Natural killer cell (primary cell): ENCODE measurements at places on chromosomes 6 and 20.

GRCh38 chr6:112086744-112087135 is 542 bp downstream of the TUBE1 start:
- DNase-seq, result no peak

DNA sequence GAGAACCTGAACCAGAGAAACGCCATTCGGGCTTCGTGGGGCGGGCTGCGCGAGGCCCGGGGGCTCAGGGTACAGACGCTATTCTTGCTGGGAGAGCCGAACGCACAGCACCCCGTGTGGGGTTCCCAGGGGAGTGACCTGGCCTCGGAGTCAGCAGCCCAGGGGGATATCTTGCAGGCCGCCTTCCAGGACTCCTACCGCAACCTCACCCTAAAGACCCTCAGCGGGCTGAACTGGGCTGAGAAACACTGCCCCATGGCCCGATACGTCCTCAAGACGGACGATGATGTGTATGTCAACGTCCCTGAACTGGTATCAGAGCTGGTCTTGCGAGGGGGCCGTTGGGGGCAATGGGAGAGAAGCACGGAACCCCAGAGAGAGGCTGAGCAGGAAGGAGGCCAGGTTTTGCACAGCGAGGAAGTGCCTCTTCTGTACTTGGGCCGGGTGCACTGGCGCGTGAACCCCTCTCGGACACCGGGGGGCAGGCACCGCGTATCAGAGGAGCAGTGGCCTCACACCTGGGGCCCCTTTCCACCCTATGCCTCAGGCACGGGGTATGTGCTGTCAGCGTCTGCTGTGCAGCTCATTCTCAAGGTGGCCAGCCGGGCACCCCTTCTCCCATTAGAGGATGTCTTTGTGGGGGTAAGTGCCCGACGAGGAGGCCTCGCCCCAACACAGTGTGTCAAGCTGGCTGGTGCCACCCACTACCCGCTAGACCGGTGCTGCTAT is 904 bp downstream of the B3GALT4 start:
- DNase-seq, result peak; percentile 60

DNA sequence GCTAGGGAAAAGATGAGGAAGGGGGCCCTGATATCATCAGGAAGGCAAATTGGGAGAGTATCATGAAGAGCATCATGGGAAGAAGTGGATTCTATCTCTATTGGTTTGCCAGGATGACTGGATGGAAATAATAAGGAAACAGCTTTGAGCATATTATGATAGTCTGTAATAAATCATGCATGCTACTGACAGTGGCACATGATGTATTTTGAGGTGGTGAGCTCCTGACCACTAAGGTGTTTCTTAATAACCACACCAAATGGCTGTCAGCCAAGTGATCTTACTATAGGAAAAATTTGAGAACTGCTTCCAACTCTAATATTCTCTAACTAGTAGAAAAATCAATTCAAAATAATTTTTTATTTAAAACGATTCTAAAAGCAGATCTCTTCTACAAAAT is 548.4 kb upstream of the JAG1 start:
- no peak for DNase-seq

GRCh38 chr6:43923376-43924221 is 153.6 kb downstream of the VEGFA start:
- DNase-seq, result no peak

GRCh38 chr6:2891768-2892170 is 11.3 kb downstream of the SERPINB9 start:
- peak; percentile 89 for DNase-seq

DNA sequence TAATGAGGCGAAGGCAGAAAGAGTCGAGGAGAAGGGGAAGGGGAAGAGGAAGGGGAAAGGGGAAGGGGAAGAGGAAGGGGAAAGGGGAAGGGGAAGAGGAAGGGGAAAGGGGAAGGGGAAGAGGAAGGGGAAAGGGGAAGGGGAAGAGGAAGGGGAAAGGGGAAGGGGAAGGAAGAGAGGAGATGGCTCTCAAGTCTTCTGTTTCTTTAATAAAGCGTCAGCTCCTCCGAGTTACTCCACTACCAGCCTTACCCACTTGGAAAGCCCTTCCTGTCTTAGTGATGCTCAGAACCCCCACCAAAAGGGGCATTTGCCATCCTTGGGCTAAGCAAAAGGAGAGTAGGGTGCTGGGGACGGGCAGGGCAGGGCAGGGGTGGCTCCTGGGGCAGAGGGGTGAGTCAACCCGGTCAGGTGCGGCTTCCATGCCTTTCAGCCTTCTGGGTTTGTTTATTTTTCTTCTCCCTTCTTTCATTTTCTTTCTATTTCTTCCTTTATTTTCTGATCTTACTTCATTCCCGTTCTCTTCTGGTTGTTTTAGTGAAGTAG is 476 bp upstream of the CLIC5 start:
- peak; percentile 23 for DNase-seq

- peak; percentile 52 for DNase-seq
Measured at GRCh38 chr6:151385177-151385576, 6.2 kb downstream of the ZBTB2 start.

GRCh38 chr20:54004445-54004844 is 65.9 kb downstream of the BCAS1 start:
- no peak for DNase-seq

GRCh38 chr6:113495521-113495920 is 361.6 kb upstream of the MARCKS start:
- no peak for DNase-seq

DNA sequence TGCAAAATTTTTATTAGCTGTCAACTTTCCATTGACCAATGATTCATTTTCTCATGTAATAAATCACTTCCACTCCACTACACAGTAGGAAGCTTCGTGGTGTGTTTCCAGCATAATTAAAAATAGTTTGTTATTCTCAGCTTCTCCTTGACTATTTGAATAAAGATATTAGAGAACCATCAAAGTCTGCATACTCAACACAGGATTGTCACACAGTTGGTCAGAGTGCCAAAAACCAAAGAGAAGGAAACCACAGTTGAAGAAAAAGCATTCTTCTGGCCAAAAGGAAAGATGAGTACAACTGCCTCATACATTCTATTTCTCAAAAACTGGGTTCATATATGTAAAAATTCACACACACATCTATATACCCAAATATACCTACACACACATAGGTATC is 455.1 kb upstream of the HSF2 start:
- no peak for DNase-seq

DNA sequence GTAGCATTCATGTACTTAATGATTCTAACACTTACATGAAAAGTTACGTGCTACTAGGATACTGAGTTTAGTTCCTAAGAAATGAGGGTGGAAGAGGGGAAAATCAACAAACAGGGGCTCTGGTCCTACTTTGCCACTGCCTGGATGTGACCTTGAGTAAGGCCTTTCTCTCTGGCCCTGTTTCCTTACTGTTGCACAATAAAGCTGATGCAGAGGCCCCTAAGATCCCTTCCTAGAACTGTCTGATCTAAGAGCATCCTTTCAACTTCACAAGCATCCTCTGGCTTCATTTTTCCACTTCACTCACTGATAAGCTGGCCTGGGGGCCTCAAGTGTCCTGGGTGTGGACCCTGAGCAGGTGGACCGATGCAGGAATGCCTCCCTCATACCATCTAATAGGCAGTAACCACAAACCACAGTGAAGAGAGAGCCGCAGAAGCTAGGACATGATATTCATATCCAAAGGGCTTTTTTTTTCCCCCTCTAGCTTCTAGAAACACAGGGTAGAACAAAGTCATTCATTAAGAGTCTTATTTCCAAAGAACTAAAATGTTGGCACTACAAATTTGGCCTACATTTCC is 21.6 kb downstream of the FKBP1A start:
- DNase-seq, result no peak

DNA sequence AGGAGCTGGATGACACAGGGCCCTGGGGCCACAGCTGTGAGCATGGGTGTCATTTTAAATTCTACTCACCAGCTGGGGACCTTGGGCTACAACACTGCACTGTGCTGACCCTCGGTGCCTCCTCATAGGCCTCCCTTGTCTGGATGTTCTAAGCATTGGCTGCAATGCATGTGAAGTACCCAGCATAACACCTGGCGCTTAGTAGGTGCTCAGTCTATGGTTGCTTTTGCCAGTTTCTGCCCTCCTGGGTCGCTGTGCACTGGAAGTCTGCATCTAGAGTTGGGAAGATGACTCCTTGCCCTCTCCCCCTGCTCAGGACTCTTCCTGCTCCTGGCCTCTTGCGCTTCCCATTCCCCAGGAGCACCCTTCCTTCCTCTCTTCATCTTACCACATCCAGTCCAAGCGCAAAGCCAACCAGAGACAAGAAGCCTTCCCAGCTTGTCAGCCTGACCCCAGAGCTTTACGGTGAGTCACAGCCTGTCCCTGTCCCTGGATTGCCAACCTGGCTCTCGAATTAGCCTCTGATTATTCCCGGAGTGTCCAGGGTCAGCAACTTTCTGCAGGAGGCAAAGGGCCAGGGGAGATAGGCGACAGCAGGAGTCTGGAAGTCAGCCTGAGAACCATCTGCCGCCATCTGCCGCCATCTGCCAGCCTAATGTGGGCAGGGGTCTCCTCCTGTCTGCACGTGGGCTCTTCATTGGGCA is 8.8 kb downstream of the SLC13A3 start:
- no peak for DNase-seq

DNA sequence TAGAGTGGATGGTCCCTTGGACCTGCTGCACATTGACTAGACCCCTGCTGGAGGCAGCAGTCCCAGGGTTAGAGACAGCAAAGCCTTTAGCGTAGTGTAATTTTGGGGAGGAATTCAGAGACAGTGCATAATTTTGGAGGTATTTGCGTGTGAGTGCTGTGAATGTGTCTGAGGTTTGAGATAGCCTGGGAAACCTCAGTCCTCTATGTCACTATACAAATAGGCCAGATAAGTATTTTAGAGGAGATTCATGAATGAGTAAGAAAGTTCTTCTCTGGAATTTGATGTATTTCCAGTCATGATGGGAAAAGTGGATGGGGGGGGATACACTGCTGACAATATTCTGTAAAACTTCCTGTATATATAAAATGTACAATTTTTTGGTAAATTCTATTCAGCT is 25.8 kb upstream of the MTRF1L start:
- no peak for DNase-seq

DNA sequence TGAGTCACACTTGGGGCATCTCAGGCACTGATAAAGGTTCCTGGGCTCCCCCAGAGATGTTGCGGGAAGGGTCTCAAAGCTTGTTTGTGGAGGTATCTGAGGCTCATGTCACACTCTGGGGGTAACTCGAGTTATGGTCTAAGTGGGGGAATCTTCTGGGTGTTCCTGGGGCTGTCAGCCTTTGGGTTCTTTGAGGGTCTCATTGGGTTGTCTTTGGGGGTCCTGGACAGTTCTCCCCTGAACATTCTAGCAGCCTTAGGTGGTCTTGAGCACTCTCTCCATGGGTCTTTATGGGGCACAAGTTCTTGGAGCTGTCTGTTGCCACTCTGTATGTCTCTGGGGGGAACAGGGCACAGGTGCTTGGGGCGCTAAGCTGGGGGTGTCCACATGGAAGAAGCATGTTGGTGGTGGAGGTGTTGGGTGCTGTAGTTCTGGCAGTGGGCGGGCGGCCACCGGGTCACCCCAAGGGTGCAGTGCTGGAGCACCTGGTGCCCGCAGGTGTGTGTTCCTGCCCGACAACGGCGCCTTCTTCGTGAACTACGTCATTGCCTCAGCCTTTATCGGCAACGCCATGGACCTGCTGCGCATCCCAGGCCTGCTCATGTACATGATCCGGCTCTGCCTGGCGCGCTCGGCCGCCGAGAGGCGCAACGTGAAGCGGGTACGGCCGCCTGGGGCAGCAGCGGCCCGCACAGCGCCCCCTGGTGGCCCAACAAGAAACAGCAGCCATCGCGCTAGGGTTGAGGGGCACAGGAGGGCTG is 7.1 kb upstream of the CAPN11 start:
- peak; percentile 86 for DNase-seq

DNA sequence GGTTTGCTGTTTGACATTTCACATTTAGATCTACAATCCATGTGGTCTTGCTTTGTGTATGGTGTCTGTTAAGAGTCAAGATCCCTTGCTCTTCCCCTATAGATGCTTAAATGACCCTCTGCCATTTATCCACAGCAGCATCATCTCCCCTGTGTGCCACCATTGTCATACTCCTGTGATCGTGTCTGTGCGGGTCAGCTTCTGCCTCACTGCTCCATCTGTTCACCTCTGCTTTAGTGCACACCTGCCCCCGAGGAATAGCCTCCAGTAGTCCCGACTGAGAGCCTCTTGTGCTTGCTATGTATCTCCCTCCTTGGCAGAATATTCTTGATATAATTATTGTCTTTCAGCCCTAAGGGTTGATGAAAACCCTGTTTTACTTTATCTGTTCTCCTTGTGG is 551.2 kb downstream of the CDH26 start:
- no peak for DNase-seq

DNA sequence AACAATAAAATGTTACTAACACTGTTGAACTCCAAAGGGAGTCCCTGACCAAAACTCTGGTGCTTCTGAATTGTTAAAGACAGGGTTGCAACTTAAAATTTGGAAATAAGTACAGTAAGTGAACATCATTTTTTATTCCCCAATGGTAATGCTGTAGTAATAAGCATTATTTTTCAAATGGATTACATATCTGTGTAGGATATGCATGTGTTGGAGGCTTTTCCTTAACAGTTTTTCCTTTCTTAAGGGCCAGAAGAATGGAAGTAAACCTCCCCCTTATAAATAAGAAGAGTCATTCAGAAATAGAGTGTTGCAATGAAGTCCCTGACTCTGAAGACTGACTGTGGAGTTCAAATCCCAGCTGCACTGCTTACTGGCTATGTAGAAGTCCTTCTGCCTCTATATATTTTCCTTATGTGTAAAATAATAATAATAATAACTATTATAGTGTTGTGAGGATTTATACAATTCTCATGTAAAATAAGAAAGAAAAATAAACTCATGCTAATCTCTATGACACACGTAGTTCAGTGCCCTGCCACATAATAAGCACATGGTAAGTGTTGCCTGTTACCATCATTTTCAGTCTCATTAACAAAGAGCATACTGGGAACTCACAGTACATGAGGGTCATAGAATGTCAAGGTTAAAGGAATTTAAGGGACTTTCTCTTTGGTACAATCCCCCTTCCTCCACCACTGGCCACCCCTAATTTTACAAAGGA is 129.8 kb upstream of the SMLR1 start:
- no peak for DNase-seq

GRCh38 chr6:17381424-17382147 is 11.8 kb upstream of the CAP2 start:
- no peak for DNase-seq
